Bronchial epithelial cell (primary cell): ENCODE measurements at places on chromosomes 12 and 14. TPM values are rescaled to one million over a fixed set of nuclear protein-coding genes. Genes with fewer than 3 reads are reported as not detected.

The GPRC5D gene
- 0.77 TPM in 1 of 2 replicates, not detected in the other for total RNA-seq

DNA sequence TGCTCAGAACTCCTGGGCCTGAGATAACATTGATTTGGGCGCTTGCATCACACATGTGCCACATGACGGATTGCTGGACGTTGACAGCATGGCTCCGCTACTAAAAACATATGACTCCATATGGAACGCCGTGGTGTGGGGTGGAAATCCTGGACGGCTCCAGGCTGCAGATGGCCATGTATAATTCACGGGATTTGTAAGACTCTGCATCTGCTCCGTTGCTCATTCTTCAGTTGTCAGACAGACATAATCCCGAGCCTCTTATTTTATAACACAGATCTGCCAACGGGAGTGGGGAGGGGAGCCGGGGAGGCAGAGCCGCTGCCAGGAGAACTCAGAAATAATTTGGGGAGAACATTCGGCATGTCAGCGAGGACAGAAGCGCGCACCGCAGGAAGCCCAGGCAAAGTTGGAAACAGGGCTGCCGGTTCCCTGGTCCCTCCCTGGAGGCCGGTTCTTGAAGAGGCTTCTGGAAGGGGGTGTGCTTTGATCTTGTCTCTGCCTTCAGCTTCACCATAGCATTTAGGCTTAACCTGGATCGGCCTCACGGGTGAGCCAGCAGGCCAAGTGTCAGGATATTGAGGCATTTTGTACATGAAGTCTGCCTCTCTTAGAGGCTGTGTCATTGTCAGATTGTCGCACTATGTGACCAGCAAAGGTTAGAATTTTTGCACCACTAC lies 45.8 kb upstream of the MYL2 start:
- DNase-seq, result no peak

DNA sequence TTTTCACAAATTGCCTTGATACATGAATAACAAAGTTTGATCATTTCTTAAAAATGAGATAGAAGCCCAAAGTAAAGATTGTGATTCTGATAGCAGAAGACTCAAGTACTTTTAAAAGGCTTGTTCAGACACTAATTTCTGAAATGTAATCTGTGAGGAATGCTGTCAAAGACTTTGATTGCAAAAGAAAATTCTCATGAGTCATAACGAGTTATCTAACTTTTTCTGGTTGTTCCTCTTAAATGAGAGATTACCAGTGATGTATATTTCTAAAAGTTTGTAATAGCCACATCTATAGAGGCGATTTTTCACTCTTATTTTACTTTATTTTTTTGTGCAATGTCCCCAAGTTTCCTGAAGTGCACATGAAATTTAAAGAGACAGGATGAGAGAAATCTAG lies 7.0 kb downstream of the PYGL start:
- peak; percentile 94 for DNase-seq

GRCh38 chr12:53938326-53939140 lies at the start of gene HOXC13:
HOXC13 (plus strand) TSS chr12:53938831; CDS start chr12:53938907, 76 bp downstream.
- peak; percentile 7 for DNase-seq

GRCh38 chr12:90235642-90236041 lies 527.0 kb upstream of the ATP2B1 start:
- peak; percentile 99 for DNase-seq

DNA sequence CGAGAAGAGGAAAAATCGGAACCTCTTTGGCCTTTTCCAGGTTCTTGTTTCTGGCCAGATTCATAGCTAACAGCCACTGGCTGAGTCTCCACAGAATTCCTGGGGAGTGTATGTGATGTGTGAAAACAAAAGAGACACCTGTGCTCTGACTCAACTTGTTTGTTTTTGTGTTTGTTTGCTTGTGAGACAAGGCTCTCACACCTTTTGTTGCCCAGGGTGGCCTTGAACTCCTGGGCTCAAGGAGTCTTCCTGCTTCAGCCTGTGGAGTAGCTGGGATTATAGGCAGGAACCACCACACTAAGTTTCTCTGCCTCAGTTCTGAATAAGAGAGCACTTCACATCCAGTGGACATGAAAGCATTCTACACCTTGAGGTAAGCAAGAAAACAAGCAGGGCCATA lies 22.7 kb downstream of the MFAP5 start:
- DNase-seq, result no peak

DNA sequence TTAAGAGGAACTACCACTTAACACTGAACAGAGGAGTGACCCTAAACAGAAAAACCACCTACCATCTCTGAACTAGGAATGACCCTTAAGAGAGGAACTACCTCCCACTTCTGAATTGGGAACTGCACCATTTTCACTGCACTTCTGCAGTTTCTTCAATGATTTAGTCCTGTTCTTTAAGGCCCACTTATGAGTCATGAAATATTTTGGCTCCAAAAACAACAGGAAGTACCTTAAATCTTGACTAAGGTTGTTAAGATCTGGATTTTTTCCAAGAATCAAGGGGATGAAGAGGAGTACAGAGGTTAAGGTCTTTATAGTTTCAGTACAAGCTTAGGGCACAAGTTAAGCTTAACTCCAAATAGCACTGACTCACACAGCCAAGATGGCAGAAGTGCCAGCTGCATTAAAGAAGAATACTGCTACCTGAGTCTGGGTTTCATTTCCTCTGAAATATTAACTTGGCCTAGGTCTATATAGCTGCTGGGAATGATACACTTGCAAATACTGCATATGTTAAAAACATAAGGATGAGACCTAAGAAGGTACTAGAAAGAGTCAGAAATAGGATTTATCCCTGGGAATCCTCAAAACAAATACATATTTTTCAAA lies 4.2 kb downstream of the NPC2 start:
- peak; percentile 61 for DNase-seq

DNA sequence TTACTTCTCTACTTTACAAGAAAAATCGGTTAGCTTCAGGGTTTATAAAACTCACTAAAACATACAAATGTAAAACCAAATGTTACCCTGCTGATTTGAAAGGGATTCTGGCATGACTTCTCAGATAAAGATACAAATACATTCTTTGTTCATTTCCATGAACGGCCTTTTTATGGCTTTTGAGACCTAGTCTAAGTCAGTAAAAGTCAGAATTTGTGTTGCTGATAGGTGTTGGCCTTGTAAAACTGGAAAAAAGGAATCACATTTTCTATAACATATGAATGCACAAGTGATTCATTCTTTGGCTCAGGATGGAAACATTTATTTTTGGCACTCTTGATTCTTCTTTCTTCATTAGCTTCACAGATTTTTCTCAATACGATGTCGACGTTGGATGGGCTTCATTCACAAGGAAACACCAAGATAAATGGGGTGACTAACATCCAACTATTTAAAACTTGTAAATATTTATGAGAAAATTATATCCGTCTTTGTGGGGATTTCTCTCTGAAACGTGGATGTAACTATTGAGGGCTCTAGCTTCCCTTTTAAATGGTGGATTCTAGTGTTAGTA lies 27.0 kb upstream of the CPM start:
- DNase-seq, result no peak

GRCh38 chr14:34252227-34252626 lies 209.8 kb downstream of the SPTSSA start:
- peak; percentile 78 for DNase-seq

The TAS2R10 gene
- total RNA-seq, result 0.26 TPM in 2 replicates

- DNase-seq, result no peak
Measured at GRCh38 chr14:53695692-53696214, 260.9 kb downstream of the BMP4 start.

The REC8 gene
- 0.26 and 1.1 TPM in 2 replicates for total RNA-seq

The PLEKHD1 gene
- 0.26 TPM in 1 of 2 replicates, not detected in the other for total RNA-seq

The P3H3 gene
- total RNA-seq, result 11.3 and 20.0 TPM in 2 replicates

GRCh38 chr14:20306079-20306423 lies 300 bp upstream of the TTC5 start:
- DNase-seq, result no peak

DNA sequence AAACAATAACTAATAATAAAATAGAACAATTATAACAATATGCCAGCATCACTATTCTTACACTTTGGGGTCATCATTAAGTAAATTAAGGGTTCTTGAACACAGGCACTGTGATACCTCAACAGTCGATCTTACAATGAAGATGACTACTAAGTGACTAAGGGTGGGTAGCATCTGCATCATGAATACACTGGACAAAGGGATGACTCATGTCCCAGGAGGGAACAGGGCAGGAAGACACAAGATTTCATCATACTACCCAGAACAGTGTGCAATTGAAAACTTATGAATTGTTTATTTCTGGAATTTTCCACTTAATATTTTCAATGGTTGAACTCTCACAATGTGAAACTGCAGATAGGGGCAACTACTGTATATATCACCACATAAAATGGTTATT lies 19.7 kb downstream of the TSPAN19 start:
- DNase-seq, result peak; percentile 97

GRCh38 chr12:14885718-14886221 lies at the start of gene MGP:
MGP (minus strand) TSS chr12:14885854; CDS start chr12:14885791, 63 bp downstream.
- DNase-seq, result no peak

DNA sequence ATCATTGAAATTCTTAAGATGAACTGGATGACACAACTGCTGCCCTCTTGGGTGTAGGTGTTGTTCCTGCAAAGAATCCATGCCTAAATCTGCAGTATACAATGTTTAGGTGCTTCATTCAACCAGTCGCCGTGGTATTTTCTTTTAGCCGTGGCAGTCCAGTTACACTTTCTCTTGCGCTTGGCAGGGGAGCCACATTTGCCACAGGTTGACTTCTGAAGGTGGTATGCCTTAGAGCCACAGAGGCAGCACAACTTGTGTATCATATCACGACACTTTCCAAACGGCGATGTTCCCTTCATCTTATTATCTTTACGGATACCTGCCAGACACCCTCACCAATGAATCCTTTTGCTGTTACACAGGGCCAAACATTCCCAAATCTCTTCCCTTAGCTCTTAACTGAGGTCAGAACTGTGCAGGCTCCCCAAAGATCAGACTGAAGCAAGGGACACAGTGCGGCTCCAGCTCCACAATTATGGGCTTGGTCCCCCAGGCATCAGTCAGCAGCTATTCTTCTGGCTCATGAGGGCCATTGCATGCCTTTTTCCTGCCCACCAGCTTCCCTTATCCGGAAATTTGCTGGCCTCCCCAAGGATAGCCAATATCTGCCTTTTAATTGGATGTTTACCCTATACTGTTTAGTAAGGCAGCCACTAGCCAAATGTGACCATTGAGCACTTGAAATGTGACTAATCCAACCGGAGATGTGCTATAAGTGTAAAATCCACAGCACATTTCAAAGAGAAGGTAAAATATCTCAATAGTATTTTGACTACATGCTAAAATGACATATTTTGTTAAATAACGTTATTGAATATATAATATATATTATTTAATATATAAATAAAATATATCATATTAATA lies 50.7 kb downstream of the SENP1 start:
- DNase-seq, result no peak

The CACNA2D4 gene
- total RNA-seq, result 0.13 TPM in 1 of 2 replicates, not detected in the other

DNA sequence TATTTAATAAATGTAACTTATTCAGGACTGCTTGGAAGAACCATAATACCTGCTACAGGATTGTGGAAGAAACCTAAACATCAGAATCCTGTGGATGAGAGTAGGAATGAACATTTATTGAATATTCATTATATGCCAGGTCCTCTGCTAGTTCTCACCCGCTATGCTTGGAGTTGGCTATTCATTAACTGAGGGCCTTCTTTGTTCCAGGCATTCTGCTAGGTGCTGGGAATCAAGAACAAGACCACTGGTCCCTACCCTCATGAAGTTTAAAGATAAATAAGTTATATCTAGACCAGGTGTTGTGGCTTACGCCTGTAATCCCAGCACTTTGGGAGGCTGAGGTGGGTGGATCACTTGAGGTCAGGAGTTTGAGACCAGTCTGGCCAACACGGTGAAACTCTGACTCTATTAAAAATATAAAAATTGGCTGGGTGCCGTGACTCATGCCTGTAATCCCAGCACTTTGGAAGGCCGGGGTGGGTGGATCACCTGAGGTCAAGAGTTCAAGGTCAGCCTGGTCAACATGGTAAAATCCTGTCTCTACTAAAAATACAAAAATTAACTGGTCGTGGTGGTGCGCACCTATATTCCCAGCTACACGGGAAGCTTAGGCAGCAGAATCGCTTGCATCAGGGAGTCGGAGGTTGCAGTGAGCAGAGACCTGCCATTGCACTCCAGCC lies 3.8 kb upstream of the TULP3 start:
- DNase-seq, result no peak

DNA sequence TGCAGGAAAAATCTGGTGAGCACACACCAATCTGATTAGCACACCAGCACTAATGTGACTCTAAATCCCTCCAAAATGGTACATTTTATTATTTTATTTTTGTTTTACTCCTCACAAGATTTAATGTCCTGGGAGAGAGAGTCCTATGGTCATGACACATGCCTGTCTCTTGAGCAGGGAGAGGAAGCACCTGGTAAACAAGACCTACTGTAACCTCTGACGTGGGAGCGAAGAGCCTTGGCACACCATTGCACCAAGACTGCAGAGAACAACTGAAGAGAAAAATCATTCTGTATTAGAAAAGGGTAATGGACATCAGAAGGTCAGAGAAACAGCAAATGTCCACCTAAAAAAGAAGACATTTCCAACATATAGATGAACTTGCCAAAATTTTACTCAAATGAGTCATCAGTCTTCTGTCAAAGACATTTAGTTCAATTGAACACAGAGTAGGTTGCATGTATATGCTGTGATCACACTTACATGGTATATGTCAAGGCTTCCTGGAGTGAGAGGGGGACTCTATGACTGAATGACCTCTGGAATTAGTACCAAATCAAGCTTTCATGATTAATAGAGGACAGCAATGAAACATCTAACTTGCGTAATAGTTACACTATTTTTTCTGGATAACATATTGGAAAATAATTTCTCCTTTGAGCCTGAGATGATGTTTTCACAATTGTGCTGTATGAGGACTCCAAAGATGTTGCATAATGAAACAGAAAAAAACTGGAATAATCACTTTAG lies 186.9 kb upstream of the FLRT2 start:
- no peak for DNase-seq

The SIX1 gene
- total RNA-seq, result 5.3 and 6.5 TPM in 2 replicates

GRCh38 chr12:52141306-52141705 lies 50.5 kb downstream of the KRT80 start:
- DNase-seq, result no peak

GRCh38 chr12:115998794-115999478 lies 278.6 kb downstream of the MED13L start:
- DNase-seq, result no peak

GRCh38 chr14:77040741-77041653 lies 12.5 kb upstream of the IRF2BPL start:
- peak; percentile 69 for DNase-seq

The PLCZ1 gene
- not detected in 2 replicates for total RNA-seq

The HSPB8 gene
- 0.26 and 2.4 TPM in 2 replicates for total RNA-seq

The KRT3 gene
- under 0.01 and 0.13 TPM in 2 replicates for total RNA-seq

GRCh38 chr12:130838951-130839769 lies at the start of gene STX2:
STX2 (minus strand) TSS chr12:130839250; CDS start chr12:130839099, 151 bp downstream.
- peak; percentile 64 for DNase-seq

GRCh38 chr12:131990066-131990979 lies 40.6 kb downstream of the EP400 start:
- DNase-seq, result no peak

- no peak for DNase-seq
Measured at GRCh38 chr14:90731487-90731886, 84.7 kb downstream of the TTC7B start.

- no peak for DNase-seq
Measured at GRCh38 chr12:119573086-119573485, 20.5 kb upstream of the TMEM233 start.

DNA sequence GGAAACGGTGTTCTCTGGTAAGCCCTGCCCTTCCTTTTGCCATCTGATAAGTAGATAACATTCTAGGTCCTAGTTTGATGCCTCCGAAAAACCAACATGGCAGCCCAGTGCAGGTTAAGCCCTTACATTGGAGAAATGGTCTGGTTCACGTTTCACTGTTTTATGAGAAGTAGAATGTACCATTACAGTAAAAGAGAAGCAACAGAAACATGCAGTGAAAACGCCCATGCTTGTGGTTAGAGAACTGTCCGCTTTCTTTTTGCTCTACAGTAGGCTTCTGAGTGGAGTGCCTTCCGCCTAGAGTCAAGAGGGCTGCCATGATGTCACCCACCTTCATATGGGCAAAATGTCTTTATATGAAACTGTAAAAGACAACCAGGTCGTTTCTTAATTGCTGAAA lies 190.4 kb upstream of the BCL2L14 start:
- no peak for DNase-seq
